ENCODE measurements at places on chromosomes 12 and 14. TPM values are rescaled to one million over a fixed set of nuclear protein-coding genes. Genes with fewer than 3 reads are reported as not detected.

GRCh38 chr12:68118096-68118755 lies 41.3 kb downstream of the IFNG start:
- no peak for DNase-seq

- DNase-seq = no peak
These were observed 65.5 kb downstream of the RASSF3 start for GRCh38 chr12:64675795-64676194.

DNA sequence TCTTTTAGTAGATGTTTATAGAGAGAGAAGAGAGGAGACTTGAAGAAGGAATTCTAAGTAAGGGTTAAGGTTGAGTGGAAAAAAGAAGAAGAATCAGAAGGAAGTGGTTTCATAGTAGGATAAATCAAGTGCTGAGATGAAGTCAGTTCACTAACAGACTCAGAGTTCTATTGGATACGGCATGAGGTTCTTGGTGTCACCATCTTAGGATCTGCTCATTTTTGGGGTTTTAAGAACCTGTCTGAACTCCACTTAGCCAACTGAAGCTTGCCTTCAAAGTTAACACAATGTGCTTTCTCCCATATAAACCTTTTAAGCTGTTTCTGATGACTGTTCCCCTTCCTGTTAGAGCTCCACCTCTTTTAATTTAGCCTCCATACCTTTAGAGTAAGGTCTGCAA lies 152.6 kb downstream of the PRKCH start:
- no peak for DNase-seq

Gene FAR2
- total RNA-seq = 5.2 TPM

DNA sequence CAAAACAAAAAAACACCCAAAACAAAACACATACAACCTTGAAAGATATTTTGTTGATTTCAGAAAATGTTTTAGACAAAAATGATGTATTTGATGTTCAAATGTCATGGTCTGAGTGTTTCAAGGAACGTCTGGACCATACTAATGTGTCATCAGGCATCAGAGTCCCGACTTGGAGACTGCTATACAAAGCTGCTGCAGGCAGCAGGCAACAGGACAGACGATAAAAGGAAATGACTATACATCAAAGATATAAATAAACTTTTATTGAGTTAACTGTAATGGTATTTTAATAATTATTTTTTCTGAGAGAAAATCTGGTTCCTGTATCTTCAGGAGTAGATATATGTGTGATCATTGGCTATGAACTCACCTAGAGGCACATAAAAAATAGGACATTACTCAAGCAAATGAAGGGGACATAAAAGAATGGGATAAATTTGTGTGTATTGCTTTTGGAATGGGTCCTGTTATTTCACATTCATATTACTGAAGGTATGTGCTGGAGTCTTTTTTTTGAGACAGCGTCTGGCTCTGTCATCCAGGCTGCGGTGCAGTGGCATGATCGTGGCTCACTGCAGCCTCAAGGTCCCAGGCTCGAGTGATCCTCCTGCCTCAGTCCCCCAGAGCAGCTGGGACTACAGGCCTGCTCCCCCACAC lies 87.3 kb upstream of the HECTD1 start:
- no peak for DNase-seq

Gene MAPKAPK5
- 49.1 TPM for total RNA-seq

Gene VWF
- 0.20 TPM for total RNA-seq

- DNase-seq = peak; percentile 50
These were observed 44.4 kb upstream of the PRIMA1 start for GRCh38 chr14:93832665-93833064.

DNA sequence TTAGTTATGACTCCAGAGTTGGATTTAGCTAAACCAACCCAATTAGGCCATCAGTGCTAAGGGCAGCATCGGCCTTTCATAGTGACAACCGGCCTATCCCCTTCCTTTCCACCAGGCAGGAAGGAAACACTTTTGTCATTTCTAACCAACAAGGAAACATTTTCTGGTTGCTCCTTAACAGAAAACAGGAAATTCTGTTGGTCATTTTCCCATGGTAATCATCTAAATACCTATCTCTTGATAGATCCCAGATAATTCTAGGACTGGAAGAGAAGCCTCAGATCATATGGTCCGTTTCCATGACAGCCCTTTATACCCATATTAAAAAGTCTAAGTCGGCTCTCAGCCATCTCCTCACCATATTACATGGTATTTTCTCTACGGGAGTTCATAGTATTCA lies 79.2 kb upstream of the USP44 start:
- no peak for DNase-seq

DNA sequence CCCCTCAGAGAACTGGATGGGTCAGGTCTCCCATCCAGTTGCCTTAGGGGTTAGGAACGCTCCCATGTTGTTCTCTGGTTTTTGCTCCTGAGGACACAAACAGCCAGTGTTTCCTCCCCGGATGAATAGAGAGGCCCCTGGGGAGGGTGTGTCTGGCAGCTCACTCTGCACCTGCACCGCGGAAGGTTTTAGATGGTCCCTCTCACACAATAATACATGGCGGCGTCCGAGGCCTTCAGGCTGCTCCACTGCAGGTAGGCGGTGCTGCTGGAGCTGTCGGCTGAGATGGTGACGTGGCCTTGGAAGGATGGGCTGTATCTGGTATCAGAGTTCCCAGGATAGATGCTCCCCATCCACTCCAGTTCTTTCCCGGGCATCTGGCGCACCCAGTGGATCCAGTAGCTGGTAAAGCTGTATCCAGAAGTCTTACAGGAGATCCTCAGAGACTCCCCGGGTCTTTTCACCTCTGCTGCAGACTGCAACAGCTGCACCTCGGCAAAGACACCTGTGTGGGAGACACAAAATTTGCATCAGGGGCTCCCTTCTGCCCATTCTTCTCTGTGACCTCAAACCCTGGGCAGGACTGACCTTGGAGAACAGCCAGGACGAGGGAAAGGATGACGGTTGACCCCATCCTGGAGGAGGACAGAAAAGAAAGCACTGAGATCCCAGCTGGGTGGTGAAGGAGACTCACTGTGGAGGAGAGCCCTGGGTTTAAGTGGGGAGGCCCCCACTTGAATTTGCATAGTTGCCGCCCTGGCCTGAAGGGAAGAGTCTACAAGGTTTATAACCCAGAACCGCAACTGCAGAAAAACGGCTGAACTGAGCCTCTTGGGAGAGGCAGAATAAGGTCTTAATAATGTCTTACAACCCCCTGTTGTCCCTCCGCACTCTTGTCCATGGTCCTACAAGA lies 1324.8 kb downstream of the TMEM121 start:
- DNase-seq = no peak

DNA sequence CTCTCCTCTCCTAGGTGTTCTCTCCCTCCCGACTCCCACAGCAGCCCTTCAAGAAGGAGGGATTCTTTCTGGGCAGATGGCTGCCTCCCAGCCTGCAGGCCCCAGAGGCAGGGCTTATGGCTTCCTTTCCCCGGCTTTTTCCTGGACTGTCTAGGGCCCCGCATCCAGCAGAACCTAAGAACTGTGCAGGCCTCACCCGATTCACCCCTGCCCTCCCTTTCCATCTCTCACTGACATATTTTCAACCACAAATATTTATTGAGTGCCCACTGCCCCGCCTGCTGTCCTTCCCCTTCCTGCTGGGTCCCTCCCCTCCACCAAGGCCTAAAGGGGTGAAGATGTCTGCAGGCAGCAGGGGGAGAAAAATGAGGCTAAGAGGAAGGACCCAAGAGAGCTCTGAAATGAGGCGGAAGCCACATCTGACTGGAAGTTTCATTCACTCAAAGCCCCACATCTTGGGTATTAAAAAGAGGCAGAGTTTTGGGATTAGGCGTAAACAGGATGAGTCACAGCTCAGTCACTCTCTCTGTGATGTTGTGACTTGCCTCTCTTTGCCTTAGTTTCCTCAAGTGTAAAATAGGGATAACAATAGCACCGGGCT lies 2.9 kb downstream of the SCNN1A start:
- DNase-seq = peak; percentile 72

GRCh38 chr14:45252366-45253069 lies 484 bp downstream of the MIS18BP1 start:
- peak; percentile 6 for DNase-seq

DNA sequence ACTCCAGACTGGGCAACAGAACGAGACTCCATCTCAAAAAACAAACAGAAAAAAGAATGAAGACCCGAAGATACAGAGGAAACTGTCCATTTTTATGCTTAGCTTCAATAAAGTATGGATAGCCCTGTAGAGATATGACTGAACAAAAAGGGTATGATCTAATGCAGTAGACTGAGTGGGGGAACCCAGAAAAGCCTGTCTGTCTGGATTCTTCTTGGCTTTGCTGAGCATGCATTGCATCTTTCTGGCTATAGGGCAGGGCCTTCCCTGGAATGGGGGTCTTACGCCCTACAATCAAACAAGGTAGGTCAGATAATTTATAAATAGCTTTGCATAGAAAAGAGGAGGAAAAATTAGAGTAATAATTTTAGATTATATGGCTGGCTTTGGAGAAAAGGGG lies 10.1 kb downstream of the MIA2 start:
- no peak for DNase-seq

DNA sequence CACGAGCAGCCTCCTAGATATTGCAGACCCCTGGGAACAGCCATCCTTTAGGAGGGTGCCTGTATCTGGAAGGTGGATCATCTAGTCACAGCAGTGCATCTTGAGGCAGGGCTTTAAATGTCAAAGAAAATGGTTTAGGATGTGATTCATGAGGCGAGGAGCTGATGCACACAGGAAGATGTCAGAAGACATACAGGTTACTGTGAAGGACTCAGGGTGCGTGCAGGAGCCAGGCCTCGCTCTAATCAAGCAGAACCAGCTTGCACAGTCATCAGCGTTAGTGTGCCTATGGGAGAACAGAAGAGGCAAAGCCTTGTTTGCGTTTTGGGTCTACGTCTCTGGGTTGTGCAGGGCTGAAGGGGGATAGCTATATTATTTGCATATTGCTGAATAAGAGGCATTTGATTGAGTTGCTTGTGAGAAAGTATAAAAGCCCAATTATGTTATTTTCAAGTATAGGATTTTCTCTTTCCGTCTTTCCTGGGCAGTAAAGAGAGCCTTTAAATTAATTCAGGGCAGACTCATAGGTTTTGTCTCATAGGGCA lies 77.3 kb upstream of the RPH3A start:
- DNase-seq = no peak

DNA sequence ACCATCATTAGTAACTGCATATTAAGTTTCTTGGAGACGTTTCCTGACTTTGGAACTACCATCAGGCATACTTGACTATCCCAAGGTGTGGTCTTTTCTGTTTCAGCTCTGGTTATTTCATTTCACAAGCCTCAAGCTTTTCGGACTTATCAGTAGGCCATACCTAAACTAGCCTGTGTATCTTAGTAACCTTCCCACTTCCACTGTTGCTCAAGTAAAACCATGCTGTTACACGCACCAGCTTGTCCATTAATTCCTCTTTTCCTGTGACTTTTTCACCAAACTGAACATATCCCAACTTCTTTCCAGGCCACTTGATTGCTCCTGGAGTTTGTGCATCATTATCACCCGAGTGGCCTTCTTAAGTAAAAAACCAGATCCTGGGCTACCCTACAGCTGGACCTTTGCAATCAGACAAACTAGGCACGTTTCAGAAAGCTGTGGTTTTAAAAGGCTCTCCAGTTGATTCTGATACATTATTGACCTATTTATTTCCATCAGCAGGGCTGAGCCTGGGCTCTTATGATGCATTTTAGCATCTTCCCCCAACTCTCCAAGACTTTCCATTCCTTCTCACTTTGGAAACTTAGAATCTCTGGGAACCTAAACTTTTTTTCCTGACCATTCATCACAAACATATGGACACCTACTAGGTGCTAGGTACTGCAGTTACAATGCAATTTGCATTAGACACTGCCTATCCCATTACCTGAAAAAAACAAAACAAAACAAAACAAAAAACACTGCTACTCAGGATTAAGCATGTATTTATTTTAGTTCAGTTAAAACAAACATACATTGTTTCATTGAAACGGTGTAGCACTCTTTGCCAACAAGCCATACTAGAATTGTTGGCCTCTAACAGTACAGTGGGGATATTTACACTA lies 14.9 kb downstream of the SLC38A2 start:
- no peak for DNase-seq

DNA sequence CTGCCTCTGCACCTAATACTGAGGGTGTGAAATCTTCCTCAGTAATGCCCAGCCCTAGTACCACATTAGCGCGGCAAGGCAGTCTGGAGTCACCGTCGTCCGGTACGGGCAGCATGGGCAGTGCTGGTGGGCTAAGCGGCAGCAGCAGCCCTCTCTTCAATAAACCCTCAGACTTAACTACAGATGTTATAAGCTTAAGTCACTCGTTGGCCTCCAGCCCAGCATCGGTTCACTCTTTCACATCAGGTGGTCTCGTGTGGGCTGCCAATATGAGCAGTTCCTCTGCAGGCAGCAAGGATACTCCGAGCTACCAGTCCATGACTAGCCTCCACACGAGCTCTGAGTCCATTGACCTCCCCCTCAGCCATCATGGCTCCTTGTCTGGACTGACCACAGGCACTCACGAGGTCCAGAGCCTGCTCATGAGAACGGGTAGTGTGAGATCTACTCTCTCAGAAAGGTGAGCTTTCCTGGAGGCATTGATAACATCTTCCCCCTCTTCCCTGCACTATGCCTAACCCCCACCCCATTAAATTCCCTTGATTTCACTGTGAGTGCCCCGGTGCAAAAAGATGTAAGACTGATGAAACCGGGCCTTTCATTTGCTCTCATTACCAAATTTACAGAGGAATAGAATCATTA lies 291.4 kb downstream of the NAV3 start:
- peak; percentile 6 for DNase-seq

- no peak for DNase-seq
These were observed 2.3 kb downstream of the UBE3B start for GRCh38 chr12:109479761-109480160.

DNA sequence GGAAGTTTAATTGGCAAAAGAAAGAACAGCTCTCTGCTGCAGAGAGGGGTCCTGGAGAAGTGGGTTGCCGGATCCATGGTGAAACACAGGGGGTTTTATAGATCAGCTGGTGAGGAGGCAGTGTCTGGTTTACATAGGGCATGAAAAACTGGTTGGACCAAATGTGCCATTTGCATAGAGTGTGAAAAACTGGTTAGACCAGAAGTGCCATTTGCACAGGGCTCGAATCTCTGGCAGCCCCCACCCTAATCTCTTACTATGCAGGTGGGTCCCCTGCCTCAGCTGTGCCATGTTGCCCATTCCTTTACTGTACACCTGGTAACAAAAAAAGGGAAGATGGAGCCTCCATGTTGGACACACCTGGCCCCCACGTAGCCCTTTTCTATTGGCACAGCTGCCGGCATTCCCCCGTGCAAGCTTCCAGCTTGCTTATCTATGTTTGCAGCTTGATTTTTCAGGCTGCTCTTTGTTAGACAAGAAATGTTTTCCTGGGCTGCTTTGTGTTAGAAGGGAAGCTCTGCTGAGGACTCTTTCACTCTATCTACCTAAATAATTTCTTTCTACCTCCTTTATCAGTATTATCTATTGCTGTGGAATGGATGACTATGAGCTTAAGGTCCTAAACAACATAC lies 61.1 kb upstream of the TMEM132D start:
- DNase-seq = no peak

- no peak for DNase-seq
These were observed 63.9 kb downstream of the ITPK1 start for GRCh38 chr14:93051600-93052546.

GRCh38 chr14:100031506-100032281 lies 33.5 kb upstream of the EVL start:
- peak; percentile 78 for DNase-seq

Gene DTX3
- total RNA-seq = 19.9 TPM
